ENCODE measurements at places on chromosomes 12 and 14. TPM values are rescaled to one million over a fixed set of nuclear protein-coding genes. Genes with fewer than 3 reads are reported as not detected.

DNA sequence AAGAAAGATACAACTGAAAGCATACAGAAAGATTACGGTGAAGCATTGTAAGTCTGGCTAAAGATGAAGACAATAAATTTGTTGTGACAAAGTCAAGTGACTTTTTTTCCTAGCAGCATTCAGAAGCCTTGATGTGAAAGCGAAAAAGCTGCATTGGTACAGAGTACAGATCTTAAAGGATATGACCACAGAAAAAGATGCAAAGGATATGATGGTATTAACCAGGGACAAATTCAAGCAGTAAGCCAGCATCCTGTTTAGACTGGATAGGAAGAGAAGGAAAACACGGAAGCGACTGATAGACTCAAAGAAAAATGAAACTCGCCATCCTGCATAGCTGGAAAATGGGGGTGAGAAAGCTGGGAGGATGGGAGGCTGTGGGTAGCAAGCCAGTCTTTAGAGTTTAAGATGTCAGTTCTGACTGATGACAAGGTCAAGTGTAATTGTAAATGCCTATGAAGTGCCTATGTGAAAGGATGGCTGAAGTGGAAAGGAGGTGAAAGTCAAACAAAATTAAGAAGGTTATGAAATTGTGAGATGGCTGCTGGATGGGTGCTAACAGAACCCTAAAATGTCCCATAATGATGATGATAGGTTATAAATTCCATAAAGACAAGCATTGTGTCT, 92.4 kb downstream of the PHLDA1 start:
- DNase-seq = no peak

GRCh38 chr12:100279607-100280244, 12.7 kb downstream of the SCYL2 start:
- no peak for DNase-seq

GRCh38 chr14:66117600-66117999, 368.6 kb upstream of the CCDC196 start:
- DNase-seq = no peak

GRCh38 chr12:22755629-22756028, 130.7 kb downstream of the ETNK1 start:
- no peak for DNase-seq

DNA sequence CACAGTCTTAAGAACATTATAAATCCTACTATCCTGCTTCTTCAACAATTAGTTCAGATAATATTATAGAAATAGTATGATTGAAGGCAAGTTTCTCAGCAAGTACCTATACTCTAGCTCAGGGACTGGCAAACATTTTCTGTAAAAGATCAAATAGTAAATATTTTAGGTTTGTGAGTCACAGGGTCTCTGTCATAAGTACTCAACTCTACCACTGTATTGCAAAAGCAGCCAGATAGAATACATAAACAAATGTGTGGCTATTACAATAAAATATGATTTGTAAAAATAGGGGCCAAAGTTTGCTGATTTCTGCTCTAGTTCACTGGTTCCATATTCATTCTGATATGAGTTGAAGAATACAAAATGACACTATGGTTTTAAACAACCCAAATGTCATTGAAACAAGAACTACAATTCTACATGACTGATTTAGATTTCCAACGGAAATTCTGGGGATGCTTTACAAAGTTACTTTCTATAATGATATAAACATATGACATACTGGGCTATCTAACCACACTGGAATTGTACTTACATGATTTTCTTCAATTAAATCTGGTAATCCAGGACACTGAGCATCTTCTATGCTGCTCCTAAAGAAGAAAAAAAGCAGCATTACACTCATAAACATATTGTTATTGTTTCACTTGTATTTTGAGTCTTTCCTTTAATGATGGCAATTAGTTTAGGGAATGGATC, 23.2 kb downstream of the LGALS3 start:
- no peak for DNase-seq

DNA sequence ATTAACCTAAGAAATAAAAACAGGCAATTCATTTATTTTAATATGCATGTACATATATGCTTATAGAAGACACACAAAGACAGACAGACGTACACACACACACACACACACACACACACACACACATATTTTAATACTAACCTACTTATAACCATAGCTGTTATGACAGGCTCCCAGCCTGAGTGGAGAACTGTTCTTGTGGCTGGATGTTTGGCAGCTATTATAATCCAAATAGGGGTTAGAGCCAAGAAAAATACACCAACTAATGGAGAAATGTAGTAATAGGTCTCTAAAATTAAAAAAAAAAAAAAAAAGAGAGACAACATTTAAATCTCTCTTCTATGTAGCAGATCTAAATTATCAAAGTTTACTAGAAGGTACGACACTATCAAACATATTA, 91.8 kb downstream of the SLC41A2 start:
- no peak for DNase-seq

DNA sequence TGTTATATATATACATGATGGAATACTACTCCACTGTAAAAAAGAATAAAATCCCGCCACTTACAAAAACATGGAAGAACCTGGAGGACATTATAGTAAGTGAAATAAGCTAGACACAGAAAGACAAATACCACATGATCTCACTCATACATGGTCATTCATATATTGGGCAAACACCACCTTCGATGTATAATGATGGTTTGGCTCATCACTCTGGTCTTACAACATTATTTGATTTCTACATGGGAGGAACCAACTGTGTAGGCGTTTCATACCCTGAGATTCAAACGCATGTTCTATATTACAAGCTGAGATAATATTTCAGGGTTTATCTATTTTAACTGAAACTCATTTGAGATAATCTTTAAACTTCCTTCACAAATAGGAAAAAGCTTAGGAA, 48.3 kb downstream of the ABCD2 start:
- no peak for DNase-seq

Gene HOXC4
- total RNA-seq = 2.2 TPM

Gene FLRT2
- 20.0 TPM for total RNA-seq

Gene ZFHX2
- total RNA-seq = 3.1 TPM

Gene ARMH4
- total RNA-seq = 3.4 TPM

Gene MANSC4
- total RNA-seq = not detected
